ENCODE measurements at places on chromosomes 3 and 15.

DNA sequence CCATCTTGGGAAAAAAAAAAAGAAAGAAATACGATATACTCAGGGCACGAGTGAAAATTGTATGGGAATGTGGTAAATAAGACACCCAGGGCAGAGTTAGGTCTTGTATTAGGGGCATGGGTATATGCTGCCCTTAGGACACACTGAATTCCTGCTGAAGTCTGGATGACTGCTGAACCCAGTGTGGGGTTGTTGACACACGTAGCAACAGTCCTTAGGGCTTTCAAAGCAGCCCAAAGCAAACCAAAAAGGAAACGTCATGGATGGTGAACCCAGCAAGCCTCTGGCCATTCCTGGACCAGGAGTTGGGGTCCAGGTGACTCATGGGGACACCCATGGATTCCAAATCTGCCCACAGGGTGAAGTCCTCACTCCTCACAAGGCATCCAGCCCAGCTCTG is 27.1 kb upstream of the SEMA3F start:
- no peak for DNase-seq

DNA sequence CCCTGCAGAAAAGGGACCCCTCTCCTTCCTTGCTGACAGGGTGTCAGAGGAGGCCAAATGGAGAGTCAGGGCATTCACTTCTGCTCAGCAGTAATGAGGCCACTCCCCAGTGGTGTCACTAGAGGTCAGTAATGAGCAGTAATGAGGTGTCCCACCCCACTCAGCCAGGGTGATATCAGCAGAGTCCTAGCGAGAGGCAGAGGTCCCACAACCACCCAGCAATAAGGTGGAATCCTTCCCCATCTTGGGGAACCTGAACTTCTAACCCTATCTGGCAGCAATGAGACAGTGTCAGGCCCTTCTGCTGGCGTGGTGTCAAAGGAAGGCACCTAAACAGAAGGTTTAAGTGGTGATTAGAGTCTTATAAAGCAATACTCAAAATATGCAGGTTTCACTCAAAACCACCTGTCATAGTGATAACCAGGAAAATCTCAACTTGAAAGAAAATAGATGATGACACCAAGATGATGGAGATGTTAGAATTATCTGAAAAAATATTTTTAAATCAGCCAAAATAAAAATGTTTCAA is 12.9 kb downstream of the OCA2 start:
- DNase-seq = peak; percentile 67

DNA sequence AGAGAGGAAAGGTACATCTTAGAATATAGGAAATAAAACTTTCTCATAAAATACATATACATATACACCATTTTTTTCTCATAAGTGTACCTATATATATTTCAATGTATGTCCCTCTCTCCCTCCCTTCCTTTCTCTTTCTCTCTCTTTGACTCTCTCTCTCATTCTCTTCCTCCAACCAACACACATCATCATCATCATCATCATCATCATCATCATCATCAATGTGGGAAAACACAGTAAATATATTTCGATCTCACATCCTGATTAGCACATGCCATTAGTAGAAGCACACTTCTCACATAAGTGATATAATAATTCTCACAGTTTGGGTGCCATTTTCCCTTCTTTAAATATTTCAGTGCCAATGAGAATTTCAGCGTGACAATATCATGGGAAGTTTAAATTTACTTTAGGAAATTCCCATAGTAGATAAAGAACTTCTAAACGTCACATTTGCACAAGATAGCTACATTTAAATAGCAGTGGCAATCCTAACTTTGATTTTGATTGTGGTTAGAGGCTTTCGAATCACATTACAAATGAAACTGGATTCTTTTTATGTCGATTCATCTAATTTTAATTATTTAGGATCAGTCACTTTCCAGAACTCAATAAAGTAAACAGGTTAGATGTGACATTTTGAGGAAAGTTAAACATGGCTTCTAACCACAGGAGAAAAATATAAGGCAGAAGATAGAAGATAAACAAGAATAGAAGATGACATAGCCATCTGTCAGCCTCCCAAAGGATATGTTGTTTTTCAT is 33.0 kb upstream of the ACTC1 start:
- DNase-seq = no peak

GRCh38 chr15:45710657-45711056 is 75.8 kb downstream of the SQOR start:
- DNase-seq = no peak

- no peak for DNase-seq
Measured at GRCh38 chr3:44334326-44334725, 4.2 kb upstream of the TCAIM start.

DNA sequence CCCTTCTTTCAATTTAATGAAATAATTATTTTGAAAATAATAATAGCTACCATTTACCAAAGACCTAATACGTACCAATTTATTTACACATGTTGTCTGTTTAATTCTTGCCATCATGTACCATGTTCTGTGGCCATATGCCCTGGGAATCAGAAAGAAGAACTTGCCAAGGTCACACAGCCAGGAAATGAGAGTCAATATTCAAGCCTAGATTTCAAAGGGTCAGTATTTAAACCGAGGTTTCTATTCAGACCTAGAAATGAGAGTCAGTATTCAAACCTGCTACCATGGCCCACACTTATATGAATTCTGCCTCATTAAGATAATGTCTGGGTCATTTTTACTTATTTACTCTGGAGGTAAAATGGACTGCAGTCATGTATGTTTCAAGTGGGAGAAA is 103.6 kb upstream of the TBL1XR1 start:
- no peak for DNase-seq

- DNase-seq = no peak
Measured at GRCh38 chr3:71395470-71395869, 188.1 kb downstream of the FOXP1 start.

DNA sequence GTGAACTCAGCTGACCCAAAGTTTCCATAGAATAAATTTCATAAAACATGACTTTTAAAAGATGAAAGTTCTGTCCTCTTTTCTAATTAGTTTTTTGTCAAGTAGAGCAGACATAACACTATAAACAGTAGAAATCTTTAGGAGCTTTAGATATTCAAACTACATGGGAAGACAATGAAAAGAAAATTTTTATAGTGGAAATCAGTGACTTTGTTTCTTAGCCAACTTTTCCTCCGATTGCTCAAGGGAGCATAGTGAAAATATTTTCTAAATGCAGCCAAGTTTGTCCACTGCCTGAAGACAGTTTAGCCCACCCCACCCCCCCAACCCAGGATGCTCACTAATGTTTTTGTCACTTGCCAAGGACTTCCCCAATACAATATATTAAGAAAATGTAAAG is 114.9 kb downstream of the PLD1 start:
- DNase-seq = no peak

- DNase-seq = no peak
Measured at GRCh38 chr15:78312536-78312935, 13.1 kb upstream of the SKIC8 start.

DNA sequence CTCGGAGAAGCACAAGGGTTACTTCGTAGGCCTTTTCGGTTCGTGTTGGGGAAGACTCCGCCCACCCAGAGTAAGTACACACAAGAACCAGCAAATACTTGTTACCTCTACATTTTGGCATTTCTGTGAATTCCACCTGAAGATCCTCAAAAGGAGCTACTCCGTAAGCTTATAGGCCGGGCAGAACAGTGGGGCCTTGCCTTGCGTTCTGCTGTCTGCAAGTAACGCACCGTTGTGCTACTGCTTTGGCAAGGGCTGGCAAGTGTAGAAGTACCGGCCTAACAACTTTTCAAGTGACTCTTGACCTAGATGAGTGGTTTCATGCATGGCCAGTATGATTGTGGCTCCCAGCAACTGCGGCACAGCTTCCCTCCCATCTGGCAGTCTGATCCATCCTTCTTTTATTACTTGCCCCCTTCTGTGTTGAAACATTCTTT is 6.4 kb upstream of the DNAAF4 start:
- no peak for DNase-seq
